ENCODE measurements at places on chromosomes 2 and 18.
A peak's percentile ranks its signal among the peaks of the same experiment; 100 is the strongest.

DNA sequence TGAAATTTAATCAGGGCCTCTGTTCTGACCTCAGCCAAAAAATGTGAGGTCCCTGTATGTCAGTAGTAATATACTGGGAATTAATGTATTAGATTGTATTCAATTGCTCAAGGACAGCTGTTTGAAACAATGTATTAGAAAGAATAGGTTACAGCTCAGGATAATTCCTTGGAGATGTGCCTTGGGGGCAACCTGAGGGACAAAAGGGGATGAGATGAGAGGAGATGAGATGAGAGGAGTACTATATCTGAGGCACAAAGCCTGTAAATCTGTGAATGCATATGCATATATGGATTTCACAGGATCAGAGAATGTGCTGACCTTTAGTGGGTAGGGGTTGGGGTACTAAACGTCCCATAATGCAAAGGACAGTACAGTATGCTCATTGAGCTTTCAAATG lies 80.9 kb downstream of the NRXN1 start:
- no peak for DNase-seq

DNA sequence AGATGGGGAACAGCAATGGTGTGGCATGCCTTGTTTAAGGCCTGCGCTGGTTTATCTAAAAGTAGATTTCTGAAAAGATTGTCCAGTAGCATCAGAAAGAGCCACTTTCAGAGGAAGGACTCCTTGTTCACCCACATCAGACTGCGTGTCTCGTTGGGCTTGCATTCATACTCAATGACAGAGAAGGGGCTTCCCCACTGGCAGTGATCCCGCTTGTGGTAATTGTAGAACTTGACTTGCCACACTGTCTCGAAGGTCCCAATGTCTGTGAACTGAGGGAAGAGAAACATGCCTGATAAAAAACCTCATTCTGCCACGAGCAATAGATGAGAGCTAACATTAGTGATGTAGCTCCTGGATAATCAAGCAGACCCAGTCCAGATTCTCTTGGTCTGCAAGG lies 26.0 kb downstream of the CNRIP1 start:
- no peak for DNase-seq

DNA sequence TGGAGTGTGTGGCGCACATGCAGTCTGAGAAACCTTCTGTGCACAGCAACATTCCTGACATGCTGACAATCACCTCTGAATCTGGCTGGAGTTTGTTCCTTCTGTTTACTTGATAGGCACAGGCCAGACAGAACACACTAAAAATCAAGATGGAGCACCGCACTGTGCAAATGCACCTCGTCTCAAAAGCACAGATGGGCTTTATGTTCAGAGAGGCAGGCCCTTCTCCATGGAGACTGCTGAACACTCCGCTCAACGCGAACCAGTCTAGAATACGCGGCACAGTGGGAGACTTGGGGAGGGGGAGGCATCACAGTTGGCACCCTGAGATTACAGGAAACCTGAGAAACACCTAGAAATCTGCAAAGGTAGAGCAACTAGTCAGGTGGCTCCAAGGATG lies 58.4 kb upstream of the DNMT3A start:
- DNase-seq: no peak

GRCh38 chr2:180705122-180705521 lies 275.3 kb upstream of the UBE2E3 start:
- DNase-seq: no peak

- DNase-seq: no peak
Observed at GRCh38 chr2:64677530-64677929, 23.8 kb upstream of the SERTAD2 start.

DNA sequence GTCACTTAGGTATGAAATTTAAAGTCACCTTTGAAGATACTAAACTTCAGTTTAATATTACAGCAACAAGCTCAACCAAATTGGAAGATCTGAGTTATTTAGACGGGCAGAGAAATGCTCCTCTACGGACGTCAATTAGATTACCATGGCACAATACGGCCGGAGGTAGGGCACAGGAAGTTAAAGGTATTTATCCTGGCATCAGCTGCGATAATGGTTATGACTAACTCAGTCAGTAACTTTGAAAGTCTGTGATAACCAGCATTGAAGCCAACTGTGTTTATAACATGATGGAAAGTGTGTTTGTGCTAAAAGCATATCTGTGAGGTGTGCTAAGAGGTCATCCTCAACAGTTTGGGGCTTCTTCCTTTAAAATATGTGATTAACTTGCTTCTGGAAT lies 117.3 kb downstream of the WDSUB1 start:
- DNase-seq: no peak

- DNase-seq: peak; percentile 45
Observed at GRCh38 chr2:112733456-112733855, 12.6 kb downstream of the NT5DC4 start.

Data from islet precursor cell (in vitro differentiated cells).